Activated T-cell treated with anti-CD3 and anti-CD28 coated beads for 4 hours (primary cell): ENCODE measurements at places on chromosomes 6 and 20.

- no peak for DNase-seq
These were observed 43.1 kb downstream of the JPH2 start for GRCh38 chr20:44143936-44144335.

DNA sequence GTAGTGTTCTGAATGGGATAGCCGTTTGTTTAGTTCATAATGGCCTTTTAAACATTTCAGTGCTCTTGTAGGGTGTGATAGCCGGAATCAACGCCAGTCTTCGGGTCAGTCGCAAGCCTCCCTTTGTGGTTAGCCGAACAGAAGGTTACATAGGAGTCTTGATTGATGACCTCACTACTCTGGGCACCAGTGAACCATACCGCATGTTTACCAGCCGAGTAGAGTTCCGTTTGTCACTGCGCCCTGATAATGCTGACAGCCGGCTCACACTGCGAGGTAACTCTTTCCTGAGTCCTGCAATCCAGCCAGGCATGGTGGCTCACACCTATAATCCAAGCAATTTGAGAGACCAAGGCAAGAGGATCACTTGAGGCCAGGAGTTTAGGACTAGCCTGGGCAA is 20.4 kb downstream of the MTO1 start:
- DNase-seq: no peak

DNA sequence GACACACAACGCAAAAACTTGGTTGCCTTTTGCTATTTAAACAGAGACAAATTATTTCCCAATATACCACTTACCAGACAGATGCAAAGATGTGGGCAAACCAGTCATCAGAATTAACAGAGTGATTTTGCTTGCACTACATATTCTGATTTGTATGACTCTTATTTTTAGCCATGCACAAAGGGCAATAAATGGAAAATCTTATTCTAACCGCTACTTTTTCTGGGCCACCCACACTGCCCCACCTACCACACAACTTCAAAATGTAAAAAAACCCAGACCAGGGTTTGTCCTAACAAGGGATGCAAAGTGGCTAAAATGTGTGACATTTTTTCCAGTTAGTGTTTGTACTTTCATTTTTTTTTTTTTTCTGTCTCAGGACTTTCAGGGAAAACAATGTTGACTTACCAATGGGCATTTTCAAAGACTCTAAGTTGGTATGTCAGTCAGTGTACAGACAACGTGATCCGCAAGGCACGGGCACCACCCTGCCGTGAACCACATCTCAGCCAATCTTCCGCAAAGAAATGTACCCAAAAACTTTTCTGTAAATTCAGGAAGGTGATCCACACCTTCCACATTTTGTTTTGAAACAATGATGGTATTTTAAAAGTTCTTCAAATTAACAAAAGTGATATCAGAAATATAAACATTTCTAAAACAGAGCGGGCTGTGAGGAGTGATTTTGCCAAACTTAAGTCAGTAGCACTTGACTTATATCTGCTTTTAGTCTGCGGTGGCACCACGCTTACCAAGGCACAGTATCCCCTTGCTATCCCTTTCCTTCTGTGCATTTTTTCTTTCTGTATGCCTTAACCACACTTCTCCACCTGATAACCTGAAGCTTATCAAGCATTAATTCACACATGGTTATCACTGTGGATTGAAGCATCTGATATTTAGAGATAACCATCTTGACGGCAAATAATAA is 185.6 kb downstream of the GJA10 start:
- DNase-seq: peak; percentile 47

DNA sequence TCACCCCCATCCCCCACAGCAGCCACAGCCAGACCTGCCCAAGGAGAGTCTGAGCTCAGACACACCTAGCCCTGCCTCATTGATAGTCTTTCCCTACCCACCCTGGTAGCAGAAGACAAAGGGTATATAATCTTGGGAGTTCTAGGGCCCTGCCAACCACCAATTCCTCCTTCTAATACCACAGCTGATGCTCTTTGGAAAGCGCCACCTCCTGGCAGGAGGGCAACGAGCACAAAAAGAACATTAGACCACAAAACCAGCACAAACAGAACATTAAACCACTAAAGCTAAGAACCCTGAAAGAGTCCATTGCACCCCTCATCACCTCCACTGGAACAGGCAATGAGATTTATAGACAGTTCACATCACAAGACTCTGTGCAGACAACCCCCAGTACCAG is 195.8 kb upstream of the FUT9 start:
- no peak for DNase-seq

GRCh38 chr6:139528471-139528870 is 154.0 kb upstream of the CITED2 start:
- no peak for DNase-seq

GRCh38 chr6:56843476-56844349 is 111.2 kb upstream of the BEND6 start:
- no peak for DNase-seq

DNA sequence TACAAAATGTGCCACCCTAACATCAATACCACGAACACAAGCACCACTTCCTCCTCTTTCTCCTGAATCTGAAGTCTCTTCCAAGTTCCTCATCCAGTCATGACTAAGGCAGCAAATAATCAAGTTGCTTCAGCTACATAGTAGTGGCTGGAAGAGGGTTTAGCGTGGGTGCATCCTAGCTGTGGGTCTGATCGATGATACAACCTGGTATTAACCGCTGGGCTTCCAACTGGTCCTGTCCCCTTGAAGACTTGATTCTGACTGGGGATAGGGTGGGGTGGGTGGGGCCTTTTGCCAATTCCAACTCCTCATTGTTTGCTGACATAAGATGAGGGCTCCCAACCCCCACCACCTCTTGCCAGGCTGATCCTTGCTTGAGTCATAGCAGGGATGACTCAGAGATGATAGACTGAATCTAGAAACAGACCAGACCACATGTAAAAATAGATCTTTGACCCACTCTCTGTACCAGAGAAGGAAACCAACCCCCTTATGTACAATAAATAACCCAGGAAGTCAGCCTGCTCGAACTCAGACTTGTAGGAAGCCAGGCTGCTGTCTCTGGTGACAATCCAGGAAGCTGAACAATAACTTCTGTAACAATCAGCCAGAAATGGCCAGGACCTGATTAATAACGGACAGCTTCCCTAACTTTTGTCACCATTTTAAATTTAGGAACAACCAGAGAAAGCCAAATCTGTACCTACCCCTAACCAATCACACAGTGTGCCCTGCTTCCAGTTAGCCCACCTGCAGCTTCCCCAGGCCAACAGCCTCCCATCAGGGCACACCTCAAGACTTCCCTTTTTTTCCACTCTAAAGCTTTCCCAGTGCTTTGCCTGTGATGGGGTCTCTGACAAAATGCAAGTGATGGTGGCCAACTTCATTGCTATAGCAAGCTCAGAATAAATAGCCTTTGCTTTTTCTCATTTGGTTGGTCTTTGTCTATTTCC is 68.9 kb upstream of the FAM184A start:
- DNase-seq: no peak

DNA sequence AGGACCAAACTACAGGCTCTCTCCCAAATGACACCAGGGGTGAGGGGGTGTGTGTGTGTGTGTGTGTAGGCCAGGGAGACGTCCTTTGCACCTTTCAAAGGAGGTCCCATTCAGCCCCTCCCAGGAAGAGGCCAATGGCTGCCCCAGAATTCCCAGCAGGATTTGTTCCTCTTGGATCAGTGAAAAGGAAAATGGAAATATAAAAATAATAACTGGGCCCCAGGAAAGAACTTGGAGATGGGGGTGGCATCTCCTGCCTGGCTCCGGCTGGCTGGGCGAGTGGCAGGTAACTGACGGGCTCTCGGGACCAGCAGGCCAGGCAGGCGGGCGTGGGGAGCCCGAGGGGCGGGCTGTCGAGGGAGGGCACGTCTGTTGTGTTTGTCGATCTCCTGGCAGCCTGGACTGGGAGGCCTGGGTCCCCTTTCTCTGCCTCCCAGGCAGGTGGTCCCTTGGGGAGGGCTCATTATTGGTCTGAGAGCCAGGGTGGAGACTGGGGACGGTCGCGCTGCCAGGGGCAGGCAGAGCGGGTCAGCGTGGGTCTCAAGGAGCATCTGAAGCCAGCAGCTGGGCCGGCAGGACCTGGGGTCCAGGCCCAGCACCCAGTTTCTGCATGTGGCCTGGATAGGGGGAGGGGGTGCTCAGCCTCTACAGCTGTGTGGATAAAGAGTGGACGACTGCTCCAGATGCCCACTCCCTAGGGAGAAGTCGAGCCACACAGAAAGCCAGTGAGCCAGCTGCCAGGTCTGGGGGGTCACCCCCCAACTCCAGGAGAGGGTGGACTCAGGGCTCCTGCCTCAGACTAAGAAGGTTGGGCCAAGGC is 3.1 kb downstream of the NOL4L start:
- no peak for DNase-seq

- no peak for DNase-seq
These were observed at the start of gene PRL for GRCh38 chr6:22296936-22297335. PRL (minus strand) TSS chr6:22297036; CDS start chr6:22296982, 54 bp downstream.

DNA sequence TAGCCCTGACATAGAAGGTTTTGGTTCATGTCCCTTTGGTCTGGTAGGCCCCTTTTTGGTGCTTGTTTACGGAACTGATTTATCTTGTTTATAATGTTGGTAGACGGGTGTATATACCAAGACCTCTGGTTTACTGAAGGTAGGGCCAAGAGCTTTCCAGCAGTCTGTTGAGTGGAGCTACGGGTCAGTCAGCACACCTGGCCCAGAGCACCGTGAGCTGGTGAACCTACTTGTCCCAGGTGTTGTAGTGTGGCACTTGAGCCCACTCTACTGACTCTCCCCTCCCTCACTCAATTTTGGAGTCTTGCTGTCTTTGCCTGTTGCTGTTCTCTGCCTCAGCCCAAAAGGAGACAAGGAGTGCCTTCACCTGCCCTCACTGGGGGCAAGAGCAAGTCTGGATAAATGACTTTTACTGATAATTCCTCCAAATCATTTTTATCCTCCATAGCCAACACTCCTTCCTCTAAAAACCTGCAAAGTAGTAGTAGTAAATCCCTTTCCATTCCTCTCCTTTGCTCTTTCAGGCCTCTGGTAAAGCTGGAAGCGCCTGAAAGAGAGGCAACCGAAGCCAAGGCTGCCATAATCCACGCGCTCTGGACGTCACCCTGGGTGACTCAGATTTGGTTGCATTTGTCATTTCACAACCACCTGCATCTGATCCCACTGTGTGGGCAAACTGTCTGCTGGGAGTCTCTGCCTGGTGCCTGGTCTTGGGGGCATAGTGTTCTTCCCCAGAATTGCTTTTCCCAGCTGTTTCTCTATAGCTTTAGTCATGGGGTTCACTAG is 22.2 kb downstream of the RREB1 start:
- no peak for DNase-seq

- no peak for DNase-seq
These were observed 14.7 kb downstream of the KLHL32 start for GRCh38 chr6:96939007-96939805.

DNA sequence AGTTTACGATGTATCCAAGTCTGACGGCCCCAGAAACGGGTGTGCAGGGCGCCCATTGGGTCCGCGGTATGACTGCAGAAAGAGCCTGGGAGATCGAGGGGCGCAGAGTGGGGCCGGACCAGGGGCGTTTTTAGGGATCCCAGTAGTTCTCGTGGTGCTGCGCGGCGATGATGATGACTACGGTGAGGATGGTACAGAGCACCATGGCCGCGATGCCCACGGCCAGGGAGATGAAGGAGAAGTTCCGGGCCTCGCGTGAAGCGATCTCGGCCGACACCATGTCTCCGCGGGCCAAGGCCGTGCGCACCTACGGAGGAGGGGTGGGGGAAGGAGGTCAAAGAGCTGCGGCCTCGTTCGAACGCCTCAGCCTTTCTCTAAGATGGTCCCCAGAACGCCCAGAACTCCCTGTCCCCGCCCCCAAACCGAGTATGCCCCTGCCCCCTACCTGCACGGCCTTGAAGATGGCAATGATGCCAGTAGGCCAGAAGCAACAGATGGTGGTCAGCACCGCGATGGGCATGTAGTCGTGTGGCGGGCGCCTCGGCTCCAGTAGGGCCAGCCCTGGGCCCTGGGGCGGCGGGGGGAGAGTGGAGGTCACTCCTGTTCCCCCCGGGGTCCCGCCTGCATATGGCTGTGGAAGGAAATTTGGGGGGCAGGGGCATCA is 2.5 kb downstream of the PRRT1 start:
- DNase-seq: no peak

DNA sequence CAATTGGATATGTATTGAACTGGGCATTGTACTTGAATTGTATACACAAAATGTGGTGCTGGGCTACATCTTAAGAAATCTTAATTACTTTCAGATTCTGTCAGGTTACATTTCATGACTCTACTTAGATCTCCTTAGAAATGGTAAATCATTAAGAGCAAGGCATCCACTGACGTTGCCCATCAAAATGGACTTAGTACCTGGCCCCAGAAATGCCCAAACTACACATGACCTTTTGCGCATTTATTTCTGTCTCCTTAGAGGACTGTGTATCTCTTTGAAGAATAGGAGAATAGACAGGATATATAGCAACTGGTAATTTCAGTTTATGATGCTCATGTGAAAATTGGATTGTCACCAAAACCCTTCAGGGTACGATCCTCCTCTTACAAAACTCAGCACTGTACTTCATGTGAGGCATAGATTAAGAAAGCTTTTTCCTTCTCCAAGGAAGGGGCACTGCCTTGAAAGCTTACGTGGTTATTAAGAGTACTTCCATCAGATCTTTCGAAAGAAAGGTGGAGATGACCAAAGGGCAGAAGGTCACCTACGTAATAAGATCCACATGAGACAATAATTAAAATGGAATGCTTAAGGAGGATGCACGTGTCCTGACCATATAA is 61.4 kb upstream of the BMP2 start:
- DNase-seq: no peak

DNA sequence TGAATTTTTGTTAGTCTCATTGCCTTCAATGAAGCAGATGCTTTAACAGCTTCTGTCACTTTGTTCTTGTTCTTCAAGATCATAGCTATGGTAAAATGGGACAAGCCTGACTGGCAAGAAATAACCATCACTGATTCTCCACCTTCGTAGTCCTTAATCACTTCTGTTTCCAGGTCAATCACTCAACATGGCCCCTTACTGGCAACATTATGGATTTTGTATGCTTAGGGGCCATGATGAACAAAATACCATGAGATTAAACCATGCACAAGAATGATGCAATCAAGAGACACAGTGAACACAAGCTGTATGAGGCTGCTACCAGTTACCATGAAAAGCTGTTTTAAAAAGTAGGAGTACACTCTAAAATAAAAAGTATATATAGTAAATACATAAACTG is 32.8 kb downstream of the ADNP start:
- no peak for DNase-seq

GRCh38 chr6:131730264-131730663 is 19.4 kb upstream of the CTAGE9 start:
- no peak for DNase-seq

- DNase-seq: no peak
These were observed 767.8 kb downstream of the TFAP2A start for GRCh38 chr6:9647071-9647445.

DNA sequence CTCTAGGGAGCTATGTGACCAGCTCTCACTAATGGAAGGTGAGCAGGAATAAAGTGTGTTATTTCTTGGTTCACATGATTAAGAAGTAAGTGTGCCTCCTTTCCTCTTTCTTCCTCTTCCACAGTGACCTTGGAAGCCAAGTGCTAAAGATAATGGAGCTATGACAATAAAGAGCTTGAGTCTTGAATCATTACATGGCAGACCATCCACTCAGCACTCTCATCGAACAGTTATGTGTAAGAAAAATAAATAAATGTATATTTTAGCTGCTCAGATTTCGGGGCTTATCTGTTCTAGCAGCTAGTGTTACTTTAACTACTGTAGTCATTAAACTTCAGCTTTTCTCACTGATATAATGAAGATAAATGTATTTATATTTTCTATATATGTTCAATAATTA is 72.9 kb downstream of the HDGFL1 start:
- no peak for DNase-seq
